ENCODE measurements at places on chromosomes 2 and 18. TPM values are rescaled to one million over a fixed set of nuclear protein-coding genes. Genes with fewer than 3 reads are reported as not detected.

GRCh38 chr2:211391189-211391567 lies 834.8 kb downstream of the CPS1 start:
- DNase-seq = no peak

- DNase-seq = no peak
Observed at GRCh38 chr2:48856144-48856543, 100.6 kb upstream of the LHCGR start.

DNA sequence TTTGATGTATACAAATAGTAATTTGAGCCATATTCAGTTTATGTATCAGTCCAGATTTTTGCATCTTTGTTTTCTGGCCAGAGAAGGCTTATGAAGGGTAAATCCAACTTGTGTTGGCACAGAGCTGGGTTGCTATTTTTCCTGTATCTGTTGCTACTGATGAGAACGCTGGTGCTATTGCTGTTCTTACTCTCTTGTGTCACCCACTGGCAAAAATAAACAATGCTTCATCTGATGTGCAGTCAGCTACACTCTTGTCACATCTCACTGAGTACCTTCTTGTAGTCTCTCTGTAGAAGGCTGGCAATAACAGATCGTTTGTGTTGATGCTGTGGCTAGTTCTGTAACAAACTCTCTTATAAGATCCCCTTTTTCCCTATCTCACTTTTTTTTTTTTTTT lies 323.4 kb downstream of the CDH19 start:
- DNase-seq = no peak

Gene UGT1A5
- polyA plus RNA-seq = not detected

DNA sequence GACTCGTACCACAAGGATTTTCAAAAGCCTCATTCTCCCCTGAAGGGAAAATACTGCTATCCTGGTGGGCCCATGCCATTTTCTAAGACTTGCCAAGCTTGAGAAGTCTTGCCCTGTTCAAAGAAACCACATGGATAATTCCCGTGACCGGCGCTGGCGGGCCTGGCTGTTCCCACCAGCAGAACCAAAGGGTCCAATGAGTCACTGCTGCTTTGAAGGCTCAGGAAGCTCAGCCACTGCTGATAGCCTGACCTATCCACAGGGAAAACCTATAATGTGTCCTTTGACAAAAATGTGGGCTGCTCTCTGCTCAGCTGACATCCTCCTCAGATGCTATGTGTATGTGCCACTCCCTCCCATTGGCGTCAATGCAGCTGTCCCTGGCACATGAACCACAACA lies 137.9 kb upstream of the RAB12 start:
- DNase-seq = no peak

- DNase-seq = no peak
Observed at GRCh38 chr2:241827394-241827793, 18.4 kb downstream of the NEU4 start.

DNA sequence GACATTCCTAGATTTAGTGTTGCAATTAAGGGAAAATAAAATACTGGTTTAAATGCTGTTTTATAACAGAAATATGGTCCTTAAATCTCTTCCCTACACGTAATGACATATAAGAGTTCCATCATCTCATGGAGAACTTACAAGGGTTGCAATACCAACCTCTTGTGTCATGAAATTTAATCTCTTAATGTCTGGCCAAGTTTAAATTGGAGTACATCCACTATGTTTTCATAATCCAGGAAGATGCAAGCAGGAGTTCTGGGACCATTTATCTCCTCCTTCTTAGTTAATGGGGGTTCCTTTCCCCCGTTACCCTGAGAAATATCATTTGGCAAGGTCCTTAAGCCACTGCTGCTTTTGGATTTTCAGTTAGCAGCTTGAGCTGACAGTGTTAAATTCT lies 126.0 kb upstream of the ACVR2A start:
- DNase-seq = no peak

GRCh38 chr2:128405467-128405900 lies 86.8 kb upstream of the HS6ST1 start:
- DNase-seq = no peak

DNA sequence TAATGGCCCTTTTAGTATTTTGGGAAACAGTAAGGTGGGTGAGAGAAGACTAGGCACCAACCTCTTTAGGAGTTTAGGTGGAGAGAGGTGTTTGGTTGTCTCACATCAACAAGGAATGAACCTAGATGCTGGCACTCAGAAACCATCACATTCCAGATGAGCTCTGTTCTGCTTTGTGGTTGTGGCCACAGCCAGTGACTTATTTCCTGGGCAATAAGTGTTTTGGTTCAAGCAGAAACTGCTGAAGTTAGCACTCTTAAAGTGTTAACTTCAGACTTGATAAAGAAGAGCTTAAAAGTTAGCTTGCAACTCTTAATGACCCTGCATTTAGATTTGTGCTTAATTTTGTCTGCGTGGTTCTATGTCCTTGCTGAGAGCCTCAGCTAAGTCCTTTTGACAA lies 929.2 kb downstream of the SLC4A3 start:
- peak; percentile 54 for DNase-seq

DNA sequence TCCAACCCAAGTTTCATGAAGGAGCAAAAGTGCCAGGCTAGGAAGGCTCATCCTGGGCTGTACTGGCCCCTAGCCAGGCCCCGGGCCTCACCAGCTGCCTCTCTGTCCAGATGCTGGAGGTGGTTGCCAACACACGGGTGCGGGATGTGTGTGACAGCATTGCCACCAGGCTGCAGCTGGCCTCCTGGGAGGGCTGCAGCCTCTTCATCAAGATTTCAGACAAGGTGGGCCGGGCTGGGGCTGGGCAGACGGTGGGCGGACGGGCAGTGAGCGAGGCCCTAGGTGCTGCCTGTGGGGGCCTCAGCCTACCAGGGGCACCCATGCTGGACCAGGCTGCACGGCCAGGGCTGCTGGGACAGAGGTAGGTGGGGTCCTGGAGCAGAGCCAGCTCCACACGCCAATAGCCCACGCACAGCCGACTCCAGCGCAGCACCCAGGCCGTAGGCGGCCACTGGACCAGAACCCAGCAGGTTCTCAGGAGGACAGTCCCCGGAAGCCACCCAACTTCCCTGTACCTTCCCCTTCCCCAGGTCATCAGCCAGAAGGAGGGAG lies 11.8 kb upstream of the GPR17 start:
- no peak for DNase-seq

DNA sequence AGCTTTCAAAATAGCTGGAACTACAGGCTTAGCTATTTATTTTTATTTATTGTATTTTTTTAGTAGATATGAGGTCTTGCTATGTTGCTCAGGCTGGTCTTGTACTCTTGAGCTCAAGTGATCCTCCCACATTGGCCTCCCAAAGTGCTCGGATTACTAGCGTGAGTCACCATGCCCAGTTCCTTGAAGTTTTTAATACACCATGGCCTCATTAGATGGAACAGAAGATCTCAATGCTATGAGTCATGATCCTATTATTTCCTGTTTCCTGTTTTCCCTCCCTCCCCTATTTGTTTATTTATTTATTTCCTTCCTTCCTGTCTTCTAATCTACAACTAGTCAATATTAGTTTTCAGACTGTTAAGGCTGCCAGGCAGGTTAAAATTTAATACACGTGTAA lies 309.0 kb downstream of the CMPK2 start:
- DNase-seq = peak; percentile 68

Gene KCNE4
- 0.10 TPM for polyA plus RNA-seq

Gene WNT10A
- 4.1 TPM for polyA plus RNA-seq

DNA sequence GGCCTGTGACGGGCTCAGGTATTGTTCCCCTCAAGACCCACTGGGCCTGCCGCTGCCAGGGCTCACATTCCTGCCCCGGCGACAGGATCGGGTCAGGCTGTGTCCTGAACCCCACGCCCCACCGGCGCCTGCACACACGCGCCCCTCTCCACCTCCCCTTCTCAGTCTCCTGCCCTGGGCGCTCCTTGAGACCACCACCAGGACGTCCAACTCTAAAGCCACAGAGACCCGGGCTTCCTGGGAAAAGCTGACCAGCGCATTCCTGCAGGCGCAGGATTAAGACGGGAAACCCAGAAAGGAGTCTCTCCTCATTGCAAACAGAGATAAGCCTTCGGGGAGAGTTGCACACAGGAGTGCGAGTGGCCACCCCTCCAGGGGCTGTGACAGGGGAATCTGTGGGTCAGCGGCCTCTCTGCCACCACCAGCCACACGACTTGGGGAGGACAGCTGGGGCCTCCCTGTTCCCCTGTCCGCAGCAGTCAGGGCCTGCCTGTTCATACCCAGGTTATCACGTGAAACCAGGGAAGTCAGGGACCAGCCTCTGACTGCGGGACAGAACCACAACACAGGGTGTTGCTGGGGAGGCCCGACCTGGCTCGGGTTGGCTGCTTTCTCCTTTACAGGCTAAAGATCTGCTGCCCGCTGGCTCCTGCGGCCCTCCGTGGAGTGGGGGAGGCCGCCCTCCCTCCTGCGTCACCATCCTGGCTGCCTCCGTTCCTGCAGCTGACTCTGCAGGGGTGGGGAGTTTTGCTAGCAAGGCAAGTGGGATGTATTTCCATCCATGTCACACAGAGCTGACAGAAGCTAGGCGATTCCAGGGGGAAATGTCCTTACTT lies 88.8 kb downstream of the ZCCHC2 start:
- DNase-seq = no peak

Gene FAM124B
- polyA plus RNA-seq = not detected

- no peak for DNase-seq
Observed at GRCh38 chr2:213149294-213149875, 2.0 kb downstream of the IKZF2 start.

GRCh38 chr2:27138111-27138510 lies 1.1 kb downstream of the PRR30 start:
- no peak for DNase-seq

- DNase-seq = no peak
Observed at GRCh38 chr2:50591642-50592041, 440.3 kb downstream of the NRXN1 start.

Gene CNTNAP5
- polyA plus RNA-seq = not detected

DNA sequence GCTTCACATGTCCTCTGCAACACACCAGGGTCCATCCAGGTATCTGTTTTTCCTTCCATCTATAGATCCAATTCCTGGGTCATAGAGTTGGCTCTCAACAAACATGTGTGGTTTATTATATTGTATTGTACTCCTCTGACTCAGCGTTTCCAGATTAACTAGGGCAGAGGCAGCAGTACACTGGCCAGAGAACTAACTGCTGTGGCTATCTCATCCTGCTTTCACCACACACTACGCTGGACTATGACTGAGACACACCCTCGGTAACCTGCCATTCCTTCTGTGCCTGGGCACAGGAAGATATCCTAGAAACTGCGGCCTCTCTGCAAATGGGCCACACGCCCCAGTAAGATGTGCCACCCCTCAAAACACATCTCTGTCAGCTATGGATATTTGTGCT lies 159.8 kb upstream of the STK17B start:
- DNase-seq = no peak

DNA sequence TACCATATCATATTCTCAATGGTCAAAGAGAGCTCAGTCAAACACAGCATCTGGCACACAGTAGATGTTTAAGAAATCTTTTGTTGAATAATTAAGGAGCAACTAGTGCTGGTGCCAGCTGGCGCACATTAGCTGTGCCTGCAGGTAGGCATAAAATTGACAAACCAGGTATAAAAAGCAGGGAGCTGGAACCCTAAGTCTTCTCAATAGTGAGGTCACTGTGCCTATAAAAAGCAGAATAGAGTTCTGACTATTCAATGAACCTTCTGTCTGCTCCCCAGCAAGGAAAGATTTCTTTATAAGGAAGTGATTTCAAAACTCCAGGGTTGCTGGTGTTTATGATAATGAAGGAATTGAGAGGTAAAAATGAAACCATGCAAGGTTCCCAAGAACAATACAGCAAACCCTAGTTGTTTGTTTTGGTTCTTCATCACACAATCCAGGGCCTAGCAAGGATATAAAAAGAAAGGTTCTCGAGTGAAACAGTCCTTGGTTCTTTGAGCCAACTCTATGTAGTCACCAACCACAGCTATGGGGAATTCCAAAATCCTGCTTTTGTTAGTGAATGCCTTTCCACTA lies 76.1 kb downstream of the THADA start:
- DNase-seq = peak; percentile 94

Gene LYPD1
- polyA plus RNA-seq = not detected

Gene TACR1
- polyA plus RNA-seq = not detected

Gene UGT1A7
- polyA plus RNA-seq = 1.2 TPM

DNA sequence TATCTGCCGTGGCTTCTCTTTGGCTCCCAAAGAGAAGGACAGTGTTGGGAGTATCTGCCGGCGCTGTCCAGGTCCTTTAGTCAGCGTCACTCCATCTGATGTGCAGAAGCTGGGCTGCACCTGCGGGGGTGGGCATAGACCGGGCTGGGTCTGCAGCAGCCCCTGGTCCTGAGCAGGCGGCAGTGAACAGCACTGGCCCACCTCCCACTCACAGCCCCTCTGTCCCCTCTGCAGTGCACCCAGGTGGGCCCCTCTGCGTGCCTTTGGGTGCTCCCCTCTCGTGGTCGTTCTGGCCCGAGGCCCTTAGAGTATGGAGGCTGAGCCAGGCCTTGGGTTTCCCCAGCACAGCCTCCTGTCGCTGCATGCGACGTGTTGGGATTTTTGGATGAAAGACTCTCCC lies 95.7 kb downstream of the USP40 start:
- DNase-seq = no peak

Gene PRKAG3
- polyA plus RNA-seq = not detected

GRCh38 chr2:174174741-174175140 lies 73.6 kb downstream of the OLA1 start:
- no peak for DNase-seq

- no peak for DNase-seq
Observed at GRCh38 chr18:55236150-55236931, 277.1 kb upstream of the CCDC68 start.

Gene ACVR1
- polyA plus RNA-seq = 13.2 TPM

DNA sequence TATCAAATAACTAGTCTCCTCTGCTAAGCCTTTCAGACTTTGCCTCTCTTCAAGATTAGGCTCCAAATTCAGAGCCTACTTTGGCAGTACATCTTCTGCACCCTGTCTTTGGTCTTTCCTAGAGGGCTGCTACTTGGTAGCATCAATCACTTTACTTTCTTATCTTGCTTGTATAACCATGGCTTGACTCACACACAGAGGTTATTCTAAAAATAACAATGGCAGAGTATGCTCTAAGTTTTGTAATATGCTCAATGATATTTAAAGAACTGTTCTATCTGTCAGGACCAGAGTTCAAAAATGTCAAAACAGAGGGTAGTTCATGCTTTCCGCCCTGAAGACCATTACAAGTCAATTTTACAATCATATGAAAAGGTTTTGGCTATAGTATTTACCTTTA lies 27.7 kb downstream of the THOC1 start:
- no peak for DNase-seq

Gene MAP3K19
- not detected for polyA plus RNA-seq

Gene NMS
- polyA plus RNA-seq = not detected

- no peak for DNase-seq
Observed at GRCh38 chr18:44742718-44743311, 62.1 kb downstream of the SETBP1 start.

DNA sequence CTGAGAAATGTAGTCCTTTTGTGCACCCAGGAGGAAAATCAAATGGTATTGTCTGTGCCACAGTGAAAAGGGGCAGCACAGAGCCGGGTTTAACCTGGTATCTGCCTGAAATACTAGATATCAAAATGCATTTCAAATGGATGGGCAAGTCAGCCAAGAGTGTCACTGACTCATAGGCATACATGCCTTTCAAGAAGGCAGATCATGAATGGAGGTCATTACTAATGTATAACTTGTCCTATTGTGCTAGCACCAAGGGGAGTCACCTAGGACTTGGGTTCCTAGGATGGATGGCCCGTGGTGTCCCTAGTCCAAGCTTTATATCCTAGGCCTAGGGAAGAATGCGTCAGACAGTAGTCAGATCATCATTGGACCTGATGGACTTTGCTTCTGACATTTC lies 49.9 kb downstream of the TCF7L1 start:
- DNase-seq = no peak

Gene CCDC178
- polyA plus RNA-seq = not detected

- DNase-seq = peak; percentile 44
Observed at GRCh38 chr2:18435426-18436037, 124.9 kb downstream of the RDH14 start.

- DNase-seq = no peak
Observed at GRCh38 chr2:23360571-23361125, 24.3 kb upstream of the KLHL29 start.
